ENCODE measurements at places on chromosomes 2 and 18. TPM values are rescaled to one million over a fixed set of nuclear protein-coding genes. Genes with fewer than 3 reads are reported as not detected.

DNA sequence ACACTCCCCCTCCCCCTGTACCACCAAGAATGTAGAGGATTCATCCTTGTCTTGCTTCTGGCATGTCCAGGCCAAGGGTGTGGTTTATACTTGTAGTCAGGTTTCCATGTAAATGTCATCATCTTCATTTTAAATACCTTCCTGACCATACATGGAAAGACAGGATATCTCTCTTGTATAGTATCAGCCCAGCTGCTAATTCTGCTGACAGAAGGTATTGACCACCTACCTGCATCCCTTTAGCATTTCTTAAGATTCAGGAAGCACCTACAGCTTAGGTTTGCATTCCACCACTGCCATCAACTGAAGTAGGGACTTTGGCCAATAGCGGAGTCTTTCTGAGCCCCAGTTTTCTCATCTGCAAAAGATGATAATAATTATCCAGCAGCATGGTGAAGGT, 22.9 kb upstream of the FSHR start:
- no peak overlapping the region for H3K4me3 ChIP-seq
- H3K36me3 ChIP-seq = no peaks in the 10 kb centered on the region
- DNase-seq = no peak
- H3K4me1 ChIP-seq = no peaks in the 10 kb centered on the region

Gene MAP3K19
- polyA plus RNA-seq = 0.02 TPM

DNA sequence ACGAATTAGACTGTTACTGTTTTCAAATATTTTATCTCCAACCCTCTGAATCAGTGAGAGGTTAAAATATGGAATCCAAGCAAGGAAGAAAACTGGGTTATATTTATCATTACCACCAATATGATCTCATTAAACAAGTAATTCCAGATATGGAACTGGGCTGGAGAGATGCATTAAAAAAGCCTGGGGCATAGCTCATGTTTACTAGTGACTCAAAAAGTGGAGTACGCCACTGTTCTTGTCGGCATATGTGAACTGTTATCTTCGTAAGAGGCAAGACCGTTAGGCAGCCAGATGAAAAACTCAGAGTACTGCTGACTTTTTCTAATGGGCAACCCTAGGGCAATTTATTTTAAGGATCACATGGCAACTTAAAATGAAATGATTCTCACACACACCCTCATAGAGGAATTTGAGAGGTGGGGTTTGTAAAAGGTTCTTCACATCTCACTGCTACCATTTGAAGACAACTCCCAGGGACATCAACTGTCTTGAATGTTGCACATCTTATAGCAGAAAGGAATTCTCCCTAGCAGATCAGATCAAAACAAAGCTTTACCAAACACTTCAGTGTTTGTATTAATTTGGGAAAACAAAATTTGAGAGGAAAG, 105.2 kb upstream of the TFCP2L1 start:
- H3K27me3 ChIP-seq = no peaks in the 10 kb centered on the region
- H3K27ac ChIP-seq = no peak overlapping the region
- no peak overlapping the region for H3K4me3 ChIP-seq
- DNase-seq = no peak
- no peaks in the 10 kb centered on the region for H3K36me3 ChIP-seq

Gene OXER1
- polyA plus RNA-seq = 4.0 TPM

DNA sequence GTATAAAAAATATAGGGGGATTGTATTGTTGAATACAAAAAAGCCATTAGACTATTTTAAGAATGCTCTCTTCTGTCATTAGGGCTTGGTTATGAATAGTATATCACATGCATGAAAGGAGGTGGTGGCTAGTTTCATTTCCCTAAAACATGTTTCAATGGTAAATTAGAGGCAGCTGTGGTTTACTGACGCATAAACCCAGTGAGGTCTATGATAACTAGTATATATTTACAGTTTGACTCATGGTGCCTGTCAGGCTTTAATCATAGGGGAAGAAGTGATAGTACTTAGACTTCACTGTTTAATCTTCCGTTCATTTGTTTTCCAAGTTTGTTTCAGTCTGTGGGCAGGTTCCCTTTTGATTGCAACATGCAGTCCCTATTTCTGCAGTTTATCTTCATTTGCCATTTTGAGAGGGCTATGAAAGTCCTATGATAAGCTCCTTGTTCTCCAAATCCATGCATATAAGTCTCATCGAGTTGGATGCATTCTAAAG, 55.1 kb upstream of the MAP4K3 start:
- H3K36me3 ChIP-seq = no peaks in the 10 kb centered on the region
- no peak overlapping the region for H3K27ac ChIP-seq
- no peak for DNase-seq
- no peaks in the 10 kb centered on the region for H3K27me3 ChIP-seq
- no peak overlapping the region for H3K4me3 ChIP-seq
- peaks cover 6% of the 10 kb centered on the region for H3K4me1 ChIP-seq

Data from ovary (tissue), 10 donors.